Activated CD4-positive, alpha-beta T cell treated with anti-CD3 and anti-CD28 coated beads, Interleukin-2, Interleukin-4, amounts not matched to agents 100 ng/mL and 50 ng/mL, durations not matched to agents 16 hours and 8 hours (primary cell): ENCODE measurements at places on chromosomes 7 and 10.

- DNase-seq: no peak
Observed at GRCh38 chr10:10830293-10830986, 187.2 kb upstream of the CELF2 start.

GRCh38 chr10:49371967-49372366 lies 23.9 kb downstream of the DRGX start:
- no peak for DNase-seq

DNA sequence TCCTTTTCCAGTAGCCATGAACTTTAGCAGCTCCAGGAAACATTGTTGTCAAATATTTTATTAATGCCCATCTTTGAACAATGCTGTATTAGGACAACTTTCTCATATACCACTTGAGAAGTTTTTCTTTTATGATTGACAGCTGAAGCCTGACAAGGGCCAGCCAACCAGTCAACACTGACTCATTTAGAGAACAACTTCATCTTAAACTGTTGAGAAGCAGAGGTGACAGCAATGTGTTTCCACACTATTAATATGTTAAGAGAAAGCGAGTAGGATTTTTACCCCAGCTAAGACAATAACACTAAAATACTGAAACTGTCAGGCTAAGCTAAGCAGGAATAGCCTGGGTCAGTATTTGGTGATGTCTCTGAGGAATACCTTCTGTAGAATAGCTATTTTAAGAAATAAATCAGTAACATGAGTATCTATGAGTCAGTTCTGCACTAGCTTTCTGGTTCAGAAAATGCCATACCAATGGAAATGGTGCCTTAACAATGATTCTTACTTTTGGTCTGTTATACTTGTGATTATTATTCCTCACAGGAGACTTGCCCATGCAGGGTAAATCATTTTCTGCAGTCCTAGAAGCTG lies 168.8 kb upstream of the POT1 start:
- no peak for DNase-seq

GRCh38 chr10:6418167-6418566 lies 161.9 kb downstream of the PRKCQ start:
- no peak for DNase-seq

DNA sequence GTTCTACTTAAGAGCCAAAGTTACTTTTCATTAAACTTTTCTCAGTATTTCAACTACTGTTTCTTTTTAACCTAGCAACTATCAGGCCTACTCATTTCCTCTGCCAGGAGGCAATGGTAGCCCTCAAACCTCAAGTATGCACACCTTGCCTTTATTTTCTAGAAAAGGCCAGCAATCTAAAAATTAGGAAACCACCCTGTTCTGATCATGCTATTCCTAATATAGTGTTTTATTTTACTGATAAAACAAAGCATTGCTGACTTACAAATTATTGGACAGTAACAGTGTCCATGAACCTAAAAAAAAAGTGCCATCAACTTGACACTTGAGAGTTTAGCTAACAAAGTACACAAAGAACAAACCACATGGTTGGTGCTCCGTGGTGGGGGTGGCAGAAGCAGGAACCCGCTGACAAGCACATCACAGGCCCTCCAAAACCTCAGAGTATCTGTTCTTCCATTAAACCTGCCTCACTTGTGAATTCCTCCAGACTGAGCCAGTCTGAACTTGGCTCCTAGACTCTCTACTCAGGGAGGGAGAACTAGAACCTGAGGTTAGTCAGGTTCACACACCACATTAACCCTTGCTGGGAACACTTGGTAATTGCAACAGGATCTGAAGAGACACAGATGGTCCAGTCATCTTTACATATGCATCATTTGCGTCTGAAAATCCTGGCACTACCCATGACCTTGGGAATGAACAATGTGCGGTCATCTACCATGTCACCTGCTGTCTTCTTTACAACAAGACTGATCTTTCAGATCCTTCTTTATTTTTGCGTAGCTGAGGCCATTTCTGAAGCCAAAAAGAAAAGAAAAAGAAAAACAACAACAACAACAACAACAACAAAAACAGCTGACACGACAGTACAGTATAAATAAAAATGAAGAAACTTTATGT lies 31.9 kb downstream of the PIP4K2A start:
- peak; percentile 69 for DNase-seq

DNA sequence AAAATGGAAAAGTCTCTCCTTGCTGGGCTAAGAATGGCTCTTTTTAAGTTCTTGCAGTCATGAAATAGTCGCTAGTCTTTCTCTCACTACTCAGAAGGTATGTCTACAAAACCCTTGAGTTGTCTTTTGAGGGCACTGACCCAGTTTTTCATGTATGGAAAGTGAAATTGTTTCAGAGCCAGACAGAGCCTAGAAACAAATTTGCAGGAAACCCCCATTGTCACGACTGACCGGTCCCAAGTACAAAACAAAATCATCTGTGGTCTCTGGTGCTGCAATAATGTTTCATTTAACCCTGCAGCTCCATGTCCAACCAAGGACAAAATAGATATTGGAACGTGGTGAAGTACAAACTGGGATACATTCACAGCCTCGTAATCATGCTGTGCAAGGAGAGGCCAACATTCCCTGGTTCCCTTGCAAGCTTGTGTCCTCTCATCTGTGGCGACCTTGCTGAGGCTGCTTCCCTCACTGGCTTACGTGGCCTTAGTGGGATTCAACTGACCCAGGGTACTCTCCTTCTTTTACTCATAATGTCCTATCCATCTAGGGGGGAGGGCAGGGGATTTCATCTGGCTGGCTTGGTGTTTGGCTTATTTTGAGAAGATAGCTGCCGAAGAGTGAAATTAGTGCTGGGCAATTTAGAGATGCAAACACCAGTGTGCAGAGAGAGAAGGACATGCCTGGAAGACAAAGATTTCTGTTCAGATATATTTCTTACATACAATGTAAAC lies 172.5 kb downstream of the IPMK start:
- no peak for DNase-seq

- no peak for DNase-seq
Observed at GRCh38 chr10:79238158-79238520, 109.1 kb upstream of the PPIF start.

DNA sequence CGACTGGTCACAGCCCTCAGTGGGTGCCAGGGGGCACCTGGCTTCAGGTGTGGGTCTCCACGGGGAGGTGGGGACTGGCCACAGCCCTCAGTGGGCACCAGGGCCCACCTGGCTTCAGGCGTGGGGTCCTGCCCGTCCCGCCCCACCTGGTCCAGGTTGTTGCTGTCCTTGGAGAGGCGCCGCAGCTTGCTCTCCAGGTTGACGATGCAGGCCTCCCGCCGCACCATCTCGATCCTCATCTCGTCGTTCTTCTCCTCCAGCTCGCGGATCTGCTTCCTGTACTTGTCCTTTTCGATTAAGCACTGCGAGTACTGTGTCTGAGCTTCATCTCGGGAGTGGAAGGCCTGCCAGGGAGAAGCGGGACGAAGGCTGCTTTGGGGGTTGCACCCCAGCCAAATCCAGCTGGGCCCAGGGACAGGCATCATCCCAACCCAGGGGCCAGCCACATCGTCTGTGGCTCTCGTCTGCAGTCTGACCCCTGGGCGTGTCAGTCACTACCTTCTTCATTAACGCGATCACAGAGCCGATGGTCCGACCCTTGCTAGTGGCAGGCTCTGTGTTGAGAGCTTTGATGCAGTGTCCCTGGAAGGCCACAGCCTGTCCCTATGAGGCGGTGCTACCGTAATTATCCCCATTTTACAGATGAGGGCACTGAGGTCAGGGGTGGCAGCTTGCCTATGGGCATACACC lies 92.9 kb upstream of the GNA12 start:
- DNase-seq: no peak

DNA sequence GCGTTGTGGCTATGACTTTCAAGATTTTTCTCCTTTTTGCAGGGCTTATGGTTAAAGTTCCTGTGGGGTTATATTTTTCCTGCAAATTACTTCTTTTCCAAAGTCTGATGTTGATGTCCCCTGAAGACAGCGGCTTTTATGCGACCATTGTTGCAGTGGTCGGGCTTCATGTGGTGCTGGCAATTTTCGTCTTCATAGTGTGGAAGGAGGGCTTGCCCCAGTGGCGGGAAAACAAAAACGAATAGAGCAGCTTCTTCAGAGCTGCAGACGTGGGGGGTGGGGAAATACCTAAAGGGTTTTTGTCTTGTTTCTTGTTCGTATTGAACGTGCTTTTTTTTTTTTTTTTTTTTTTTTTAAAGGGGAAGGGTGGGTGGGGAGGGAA lies 53.8 kb downstream of the MCMBP start:
- no peak for DNase-seq

DNA sequence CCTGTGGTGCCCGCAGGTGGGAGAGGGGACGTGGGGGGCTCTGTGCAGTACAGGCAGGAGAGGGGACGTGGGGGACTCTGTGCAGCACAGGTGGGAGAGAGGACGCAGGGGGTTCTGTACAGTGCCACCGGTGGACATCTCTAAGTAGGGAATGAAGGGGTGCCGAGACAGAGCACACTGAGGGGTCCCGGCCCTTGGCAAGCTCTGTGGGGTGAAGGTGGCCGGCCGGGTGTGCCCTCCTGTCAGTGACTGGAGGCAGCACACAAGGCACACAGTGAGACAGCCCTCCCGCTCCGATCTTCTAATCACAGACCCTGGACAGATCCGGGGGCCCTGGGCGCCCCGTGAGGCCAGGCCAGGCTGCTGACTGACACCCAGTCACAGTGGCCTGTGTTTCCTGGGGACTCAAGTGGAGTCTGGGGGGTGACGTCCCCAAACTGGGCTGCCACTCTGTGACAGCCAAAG lies 11.2 kb downstream of the GPR146 start:
- no peak for DNase-seq

- DNase-seq: no peak
Observed at GRCh38 chr10:121101561-121101960, 250.4 kb downstream of the WDR11 start.
